EH (cell line): ENCODE measurements at places on chromosomes 6 and 20.
A peak's percentile ranks its signal among the peaks of the same experiment; 100 is the strongest.

DNA sequence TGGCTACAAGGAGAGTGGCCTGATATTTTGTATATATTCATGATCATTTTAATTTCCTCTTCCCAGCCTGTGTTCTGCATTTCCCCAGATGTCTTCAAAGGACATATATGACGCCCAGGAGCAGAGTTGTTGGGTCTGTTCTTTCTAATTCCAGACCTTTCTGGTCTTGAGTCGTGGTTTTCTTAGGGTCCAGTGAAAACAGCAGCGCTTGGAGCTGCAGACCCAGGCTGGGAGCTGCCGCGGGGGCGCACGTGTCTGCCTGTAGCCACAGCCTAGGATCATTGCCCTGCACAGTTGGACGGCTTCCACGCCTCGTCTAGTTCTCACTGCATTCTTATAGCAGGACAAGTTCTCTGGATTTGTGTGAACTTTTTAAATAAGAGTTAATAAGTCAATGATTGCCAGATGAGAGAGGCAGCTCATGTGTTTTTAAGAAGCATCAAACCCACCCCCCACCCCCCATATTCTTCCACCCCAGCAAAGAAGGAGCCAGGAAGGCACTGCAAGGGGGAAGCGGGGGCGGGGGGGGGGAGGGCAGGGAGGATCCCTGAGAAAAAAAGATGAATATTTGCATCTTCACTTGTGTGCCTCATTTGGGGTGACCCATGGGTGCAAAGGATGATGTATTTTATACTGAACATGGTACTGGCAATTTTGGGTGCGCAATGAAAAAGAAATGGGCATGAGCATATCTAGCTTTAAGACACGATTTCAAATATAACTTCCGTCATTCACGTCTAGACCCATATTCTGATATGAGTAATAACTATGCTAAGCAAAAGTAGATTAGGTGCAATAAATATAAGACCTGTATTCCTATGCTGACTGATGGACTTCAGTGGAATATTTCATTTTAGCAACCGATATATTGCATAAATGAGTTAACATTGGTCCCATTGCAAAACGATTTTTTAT, 160.0 kb downstream of the TBXT start:
- DNase-seq: peak; percentile 60

GRCh38 chr6:145801021-145801420, 13.6 kb downstream of the FBXO30 start:
- DNase-seq: no peak

GRCh38 chr6:72738091-72738490, 116.2 kb downstream of the KCNQ5 start:
- DNase-seq: no peak

GRCh38 chr6:53315086-53315724, 33.5 kb downstream of the ELOVL5 start:
- DNase-seq: no peak

GRCh38 chr6:3745566-3746118, 5.9 kb downstream of the PXDC1 start:
- DNase-seq: no peak

DNA sequence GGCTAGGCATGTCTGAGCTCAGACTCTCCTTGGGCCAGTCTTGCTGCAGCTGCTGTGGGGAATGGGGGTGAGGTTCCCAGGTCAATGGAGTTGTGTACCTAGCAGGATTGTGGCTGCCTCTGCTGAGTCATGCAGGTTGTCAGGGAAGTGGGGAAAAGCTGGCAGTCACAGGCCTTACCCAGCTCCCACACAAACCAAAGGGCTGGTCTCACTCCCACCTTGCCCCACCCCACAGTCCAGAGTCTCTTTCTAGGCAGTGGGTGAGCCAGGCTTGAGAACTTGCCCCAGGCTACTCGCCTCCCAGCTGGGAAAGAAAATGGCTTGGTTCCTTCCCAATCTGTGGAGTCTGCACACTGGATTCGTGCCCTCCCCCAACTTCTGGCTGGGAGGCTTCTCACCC, 65.7 kb downstream of the SCP2D1 start:
- no peak for DNase-seq

DNA sequence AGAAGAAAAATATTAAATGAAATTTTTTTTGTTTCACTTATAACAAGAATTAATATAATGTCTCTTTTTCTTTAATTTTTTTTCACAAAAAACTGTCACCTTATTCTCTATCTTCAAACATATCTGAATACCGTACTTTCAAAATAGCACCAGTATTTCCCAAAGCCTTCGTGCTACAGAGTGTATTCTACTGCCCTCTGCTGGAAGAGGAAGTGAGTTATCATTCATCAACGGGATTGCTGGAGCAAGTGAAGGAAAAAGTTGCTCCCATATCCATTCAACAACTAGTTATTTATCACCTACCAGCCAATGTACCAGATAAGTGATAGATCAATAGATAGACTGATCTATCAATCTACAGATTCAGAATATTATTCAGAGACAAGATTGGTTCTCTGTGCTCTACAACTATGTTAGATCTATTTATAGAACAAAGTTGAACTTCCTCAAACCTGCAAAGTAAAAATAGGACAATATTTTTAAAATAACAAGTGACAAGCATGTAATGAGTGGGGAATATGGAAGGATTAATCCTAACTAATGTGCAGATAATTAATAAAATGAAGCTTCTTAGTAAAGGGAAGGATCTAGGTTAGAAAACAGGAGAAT, 26.7 kb upstream of the TFAP2B start:
- DNase-seq: peak; percentile 33

- no peak for DNase-seq
Observed at GRCh38 chr6:144103026-144103563, 7.7 kb upstream of the SF3B5 start.

DNA sequence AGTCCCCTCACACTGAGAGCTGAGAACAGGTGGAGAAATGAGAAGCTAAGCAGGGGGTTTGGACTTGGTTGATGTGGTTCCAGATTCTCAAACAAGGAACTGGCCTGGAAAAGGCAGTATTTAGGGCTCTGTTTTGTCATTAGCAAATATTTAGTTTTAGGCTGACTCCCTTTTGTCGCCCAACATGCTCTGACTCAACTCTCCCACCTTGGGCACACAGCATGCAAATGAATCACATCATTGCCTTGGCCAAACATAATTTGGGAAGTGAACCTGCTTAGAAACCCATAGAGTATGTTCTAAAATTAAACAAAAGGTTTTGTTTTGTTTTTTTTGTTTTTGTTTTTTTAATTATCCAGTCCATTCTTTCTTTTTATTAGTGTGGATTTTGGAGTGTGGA, 9.5 kb upstream of the UQCC2 start:
- no peak for DNase-seq

DNA sequence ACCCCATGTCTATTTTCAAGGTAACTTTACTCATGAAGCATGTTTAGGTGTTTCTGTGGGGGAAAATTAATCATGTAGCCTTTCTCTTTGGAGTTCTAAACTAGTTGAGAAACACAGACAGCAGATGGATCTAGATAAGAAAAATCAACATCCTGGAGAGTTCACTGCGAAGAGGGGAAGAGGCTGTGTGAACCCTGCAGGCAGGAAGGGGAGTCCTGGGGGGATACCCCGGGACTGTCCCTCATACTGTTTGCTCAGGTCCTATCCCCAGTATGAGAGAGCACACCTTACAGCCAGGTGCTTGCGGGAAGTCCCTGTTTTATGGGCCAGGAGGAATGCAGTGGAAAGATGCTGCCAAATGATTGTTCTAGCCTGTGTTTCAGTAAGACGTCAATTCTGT, 32.7 kb downstream of the CHMP4B start:
- no peak for DNase-seq

GRCh38 chr6:14277405-14277930, 159.9 kb downstream of the CD83 start:
- DNase-seq: no peak

DNA sequence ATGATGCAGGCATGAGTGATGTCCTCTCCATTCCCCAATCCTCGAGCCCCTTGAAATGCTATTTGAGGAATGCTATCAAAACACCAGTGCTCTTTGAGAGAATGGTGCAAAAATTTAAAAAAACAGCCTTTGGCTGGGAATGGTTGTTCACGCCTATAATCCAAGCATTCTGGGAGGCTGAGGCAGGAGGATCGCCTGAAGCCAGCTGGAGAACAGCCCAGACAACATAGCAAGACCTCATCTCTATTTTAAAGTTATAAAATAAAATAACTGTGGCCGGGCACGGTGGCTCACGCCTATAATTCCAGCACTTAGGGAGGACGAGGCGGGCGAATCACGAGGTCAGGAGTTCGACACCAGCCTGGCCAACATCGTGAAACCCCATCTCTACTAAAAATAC, 4.2 kb upstream of the VARS1 start:
- DNase-seq: peak; percentile 78

GRCh38 chr6:8337147-8337546, 98.2 kb downstream of the SLC35B3 start:
- no peak for DNase-seq

DNA sequence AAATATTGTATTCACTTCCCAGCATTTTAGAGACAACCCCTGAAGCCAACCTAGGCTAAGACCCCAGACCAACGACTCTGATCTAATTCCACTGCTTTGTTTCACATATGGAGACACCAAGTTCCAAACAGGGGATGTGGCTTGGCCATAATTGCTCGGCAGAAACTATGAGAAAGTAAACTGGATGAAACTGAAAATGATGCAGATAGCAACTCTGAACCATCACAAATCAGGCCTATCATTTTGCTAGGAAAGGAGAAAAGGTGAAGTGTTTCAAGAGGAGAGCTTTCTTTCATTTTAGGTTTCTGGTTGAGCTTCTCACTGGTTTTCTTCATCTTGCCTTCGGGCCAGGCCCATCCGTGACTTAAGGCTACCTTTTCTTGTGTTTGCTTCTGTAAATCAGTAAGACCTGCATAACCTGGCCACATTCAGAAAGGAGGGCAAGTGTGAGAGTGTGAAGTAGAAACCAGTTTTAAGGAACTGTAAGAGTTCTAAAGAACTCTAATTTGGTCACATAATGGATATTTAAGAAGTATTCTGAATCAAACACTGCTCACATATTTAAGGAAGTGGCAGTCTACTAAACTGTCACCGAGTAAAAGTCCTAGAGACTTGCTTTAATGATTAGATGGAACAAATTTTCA, 105.8 kb downstream of the BACH2 start:
- DNase-seq: no peak

- DNase-seq: peak; percentile 79
Observed at GRCh38 chr6:25181923-25182322, 97.3 kb upstream of the CARMIL1 start.

GRCh38 chr6:68364271-68364805, 270.7 kb upstream of the ADGRB3 start:
- no peak for DNase-seq
